ENCODE measurements at places on chromosomes 11 and 22.

- no peaks in the 10 kb centered on the region for H3K27me3 ChIP-seq
- peaks cover 4% of the 10 kb centered on the region for H3K4me1 ChIP-seq
- DNase-seq = no peak
- no peak overlapping the region for H3K4me3 ChIP-seq
These were observed 19.0 kb upstream of the TP53AIP1 start for GRCh38 chr11:128961645-128962044.

DNA sequence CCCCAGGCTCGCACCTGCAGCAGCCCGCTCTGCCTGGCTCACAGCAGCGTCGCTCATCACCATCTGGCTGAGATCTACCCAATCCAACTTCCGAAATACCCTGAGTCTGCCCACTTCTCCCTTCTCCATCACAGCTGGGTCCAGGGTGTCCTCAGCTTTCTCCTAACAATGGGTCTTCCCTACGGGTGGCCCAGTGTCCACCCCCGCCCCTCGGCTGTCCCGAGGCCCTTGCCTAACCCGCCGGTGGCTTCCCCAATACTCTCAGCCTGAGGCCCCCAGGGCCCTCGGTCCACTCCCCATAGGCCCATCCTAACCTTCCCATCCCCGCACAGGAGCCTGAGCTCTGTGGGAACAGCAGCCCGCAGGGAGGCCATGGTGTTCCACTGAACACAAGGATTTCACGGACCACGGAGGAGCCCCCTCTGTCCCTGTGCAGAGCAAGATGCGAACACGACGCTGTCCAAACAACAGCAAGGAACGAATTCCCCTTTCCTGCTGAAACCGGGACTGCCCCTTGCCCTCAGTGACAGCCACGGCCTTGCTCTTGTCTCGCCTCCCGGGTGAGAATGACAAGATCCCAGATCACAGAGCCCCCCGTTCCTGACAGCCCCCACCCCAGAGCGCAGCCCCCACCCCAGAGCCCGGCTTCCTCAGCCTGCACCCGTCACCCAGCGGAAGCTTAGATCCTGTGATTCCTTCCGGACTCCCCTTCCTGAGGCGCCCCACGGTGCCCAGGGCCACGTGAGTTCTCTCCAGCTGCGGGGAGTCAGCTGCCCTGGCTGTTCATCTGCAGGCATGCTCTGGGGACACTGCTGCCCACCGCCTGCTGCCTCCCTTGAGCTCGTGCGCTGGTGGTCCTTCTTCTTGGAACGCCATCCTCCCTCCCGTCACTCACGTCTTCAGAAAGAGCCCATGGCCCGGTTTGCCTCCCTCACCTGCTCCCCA, 48.8 kb upstream of the CARS1 start:
- H3K4me1 ChIP-seq = no peaks in the 10 kb centered on the region
- H3K36me3 ChIP-seq = no peaks in the 10 kb centered on the region
- DNase-seq = no peak

- H3K4me3 ChIP-seq = no peak overlapping the region
- no peaks in the 10 kb centered on the region for H3K36me3 ChIP-seq
- peak; percentile 42 for DNase-seq
- no peaks in the 10 kb centered on the region for H3K4me1 ChIP-seq
- H3K27me3 ChIP-seq = no peaks in the 10 kb centered on the region
- no peak overlapping the region for H3K27ac ChIP-seq
These were observed 494.5 kb upstream of the LARGE1 start for GRCh38 chr22:34414467-34415440.

GRCh38 chr22:30452861-30453260, 19.0 kb downstream of the SEC14L3 start:
- H3K27me3 ChIP-seq = no peaks in the 10 kb centered on the region
- H3K4me3 ChIP-seq = no peak overlapping the region
- H3K27ac ChIP-seq = no peak overlapping the region
- no peaks in the 10 kb centered on the region for H3K4me1 ChIP-seq
- no peak for DNase-seq

GRCh38 chr11:121841487-121842191, 274.4 kb downstream of the BLID start:
- H3K27me3 ChIP-seq = no peaks in the 10 kb centered on the region
- no peak for DNase-seq

GRCh38 chr22:41410311-41410751, 28.6 kb downstream of the TEF start:
- H3K27me3 ChIP-seq = no peaks in the 10 kb centered on the region
- H3K27ac ChIP-seq = peak overlapping the region; percentile 99
- peak; percentile 91 for DNase-seq
- no peaks in the 10 kb centered on the region for H3K36me3 ChIP-seq
- no peak overlapping the region for H3K4me3 ChIP-seq

DNA sequence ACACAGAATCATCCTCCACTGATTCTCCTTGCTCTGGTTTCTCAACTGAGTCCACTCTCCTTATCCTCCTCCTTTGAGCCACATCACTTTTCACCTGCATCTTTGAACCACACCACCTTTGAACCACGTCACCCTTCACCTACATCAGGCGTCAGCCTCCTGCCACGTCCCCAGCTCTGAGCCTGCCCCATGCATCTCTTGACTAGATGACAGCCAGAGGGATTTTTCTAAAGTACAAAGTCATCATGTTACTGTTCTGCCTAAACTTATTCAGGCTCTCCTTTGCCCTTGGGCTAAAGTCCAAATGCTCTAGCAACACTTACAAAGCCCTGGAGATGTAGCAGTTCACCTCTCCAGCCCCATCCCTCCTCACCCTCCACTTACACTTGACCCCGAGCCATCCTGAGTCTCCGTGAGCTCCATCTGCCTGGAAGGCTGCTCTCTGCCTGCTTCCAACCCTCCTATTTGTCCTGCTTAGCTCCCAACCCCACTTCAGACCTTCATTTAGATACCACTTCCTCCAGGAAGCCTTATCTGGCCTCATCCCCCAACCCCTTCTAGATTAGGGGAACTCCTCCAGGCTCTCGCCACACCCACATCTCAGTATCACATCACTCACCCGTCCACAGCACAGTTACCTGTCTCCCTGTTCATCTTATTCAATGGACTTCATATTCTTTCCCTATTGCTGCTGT, 3.7 kb upstream of the MS4A10 start:
- no peaks in the 10 kb centered on the region for H3K27me3 ChIP-seq
- no peak overlapping the region for H3K4me3 ChIP-seq
- H3K27ac ChIP-seq = no peak overlapping the region
- DNase-seq = no peak

DNA sequence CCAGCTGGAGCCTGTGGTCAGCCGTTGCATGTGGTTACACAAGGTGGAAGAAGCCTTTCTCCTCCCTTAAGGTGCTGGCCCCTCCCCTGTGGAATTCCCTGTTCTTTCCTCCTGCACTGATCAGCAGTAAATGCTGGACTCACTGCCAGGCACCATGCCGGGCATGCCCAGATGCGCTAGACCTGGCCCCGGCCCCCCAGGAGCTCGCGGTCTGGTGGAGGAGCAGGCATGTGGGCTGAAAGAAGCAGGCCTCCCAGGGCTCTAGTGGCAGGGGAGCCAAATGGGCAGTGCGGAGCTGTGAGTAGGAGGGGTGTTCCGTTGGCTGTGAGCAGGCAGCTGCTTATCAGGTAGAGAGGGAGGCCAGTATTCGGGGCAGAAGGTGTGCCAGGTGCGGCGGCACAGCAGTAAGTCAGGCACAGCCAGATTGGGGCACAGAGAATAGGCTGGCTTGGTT, 10.2 kb downstream of the DGKZ start:
- H3K4me3 ChIP-seq = no peak overlapping the region
- peak overlapping the region; percentile 67 for H3K27ac ChIP-seq
- peaks cover 55% of the 10 kb centered on the region for H3K4me1 ChIP-seq

DNA sequence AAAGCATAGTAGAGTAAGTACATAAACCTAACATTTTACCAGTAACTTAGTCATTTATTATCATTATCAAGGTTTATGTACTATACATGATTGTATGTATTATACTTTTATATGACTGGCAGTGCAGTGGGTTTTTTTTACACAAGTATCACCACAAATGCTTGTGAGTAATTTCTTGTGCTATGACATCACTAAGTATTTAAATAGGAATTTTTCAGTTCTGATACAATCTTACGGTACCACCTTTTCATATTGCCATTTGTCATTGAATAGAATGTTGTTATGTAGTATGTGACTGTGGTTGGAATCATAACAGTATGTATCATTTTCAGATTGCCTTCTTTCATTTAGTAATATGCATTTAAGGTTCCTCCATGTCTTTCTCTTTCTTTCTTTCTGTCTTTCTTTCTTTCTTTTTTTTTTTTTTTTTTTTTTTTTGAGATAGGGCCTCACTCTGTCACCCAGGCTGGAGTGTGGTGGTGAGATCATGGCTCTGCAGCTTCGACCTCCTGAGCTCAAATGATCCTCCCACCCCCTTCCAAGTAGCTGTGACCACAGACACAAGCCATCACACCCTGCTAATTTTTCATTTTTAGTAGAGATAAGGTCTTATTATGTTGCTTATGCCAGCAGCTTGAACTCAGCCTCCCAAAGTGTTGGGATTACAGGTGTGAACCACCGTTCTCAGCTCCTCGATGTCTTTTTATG, 18.6 kb downstream of the ATM start:
- H3K27ac ChIP-seq = no peak overlapping the region
- H3K4me1 ChIP-seq = no peaks in the 10 kb centered on the region
- no peak overlapping the region for H3K4me3 ChIP-seq
- H3K36me3 ChIP-seq = peaks cover 16% of the 10 kb centered on the region
- no peaks in the 10 kb centered on the region for H3K27me3 ChIP-seq
- no peak for DNase-seq

GRCh38 chr22:37275622-37276021, 6.7 kb upstream of the CYTH4 start:
- no peak overlapping the region for H3K4me3 ChIP-seq
- H3K27me3 ChIP-seq = no peaks in the 10 kb centered on the region
- H3K4me1 ChIP-seq = no peaks in the 10 kb centered on the region
- DNase-seq = no peak

DNA sequence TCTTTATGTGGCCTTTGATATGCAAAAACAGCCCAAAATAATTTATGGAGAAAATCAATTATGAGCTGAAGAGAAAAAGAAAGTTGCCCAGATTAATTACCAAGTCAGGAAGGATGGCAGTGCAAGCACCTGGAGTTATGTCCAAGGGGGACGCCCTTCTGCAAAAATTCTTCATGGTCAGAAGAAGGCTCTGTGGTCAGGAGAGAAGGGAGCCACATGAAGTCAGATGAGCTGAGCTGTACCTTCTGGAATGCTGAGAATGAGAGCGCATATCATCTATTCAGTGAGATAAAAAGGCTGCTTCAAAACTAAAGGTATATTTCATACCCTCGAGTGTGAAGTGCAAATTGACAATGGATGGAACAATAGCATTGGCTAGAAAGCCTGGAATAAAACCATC, 607.4 kb downstream of the NTM start:
- no peaks in the 10 kb centered on the region for H3K36me3 ChIP-seq
- H3K27ac ChIP-seq = no peak overlapping the region
- H3K4me1 ChIP-seq = no peaks in the 10 kb centered on the region
- no peak overlapping the region for H3K4me3 ChIP-seq
- DNase-seq = no peak
- no peaks in the 10 kb centered on the region for H3K27me3 ChIP-seq

- no peak for DNase-seq
- no peak overlapping the region for H3K4me3 ChIP-seq
- no peaks in the 10 kb centered on the region for H3K27me3 ChIP-seq
- H3K27ac ChIP-seq = no peak overlapping the region
These were observed 11.6 kb upstream of the ALKBH3 start for GRCh38 chr11:43868852-43869567.

GRCh38 chr11:71895961-71896360, 17.7 kb downstream of the DEFB131B start:
- no peak for DNase-seq
- H3K27ac ChIP-seq = no peak overlapping the region
- no peak overlapping the region for H3K4me3 ChIP-seq
- H3K4me1 ChIP-seq = no peaks in the 10 kb centered on the region
- no peaks in the 10 kb centered on the region for H3K36me3 ChIP-seq

GRCh38 chr22:45948081-45948648, 28.8 kb downstream of the WNT7B start:
- no peak for DNase-seq
- no peak overlapping the region for H3K4me3 ChIP-seq
- H3K27ac ChIP-seq = no peak overlapping the region
- H3K27me3 ChIP-seq = no peaks in the 10 kb centered on the region

DNA sequence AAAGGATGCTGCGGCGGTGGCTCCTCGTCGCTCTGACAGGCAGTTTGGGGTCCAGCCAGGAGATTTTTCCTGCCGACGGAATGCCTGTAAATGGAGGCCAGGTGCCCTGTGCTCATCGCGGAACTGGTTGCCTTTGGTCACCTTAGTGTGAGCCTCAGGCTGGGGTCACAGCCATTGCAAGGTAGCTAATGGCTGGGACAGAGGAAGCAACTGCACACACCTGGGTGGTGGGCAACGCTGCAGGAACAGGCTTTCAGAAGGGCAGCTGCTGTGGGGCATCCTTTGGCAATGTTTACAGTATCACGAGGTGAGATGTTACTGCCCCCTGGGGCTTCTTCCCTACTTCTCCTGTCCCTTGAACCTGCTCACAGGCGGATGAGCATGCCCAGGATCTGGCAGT, 205.5 kb downstream of the GRIK4 start:
- H3K27me3 ChIP-seq = no peaks in the 10 kb centered on the region
- no peak overlapping the region for H3K4me3 ChIP-seq
- H3K4me1 ChIP-seq = no peaks in the 10 kb centered on the region
- no peak overlapping the region for H3K27ac ChIP-seq

GRCh38 chr22:41300661-41301060, 664 bp upstream of the ZC3H7B start:
- DNase-seq = no peak
- no peak overlapping the region for H3K4me3 ChIP-seq
- H3K27ac ChIP-seq = peak overlapping the region; percentile 91
- no peaks in the 10 kb centered on the region for H3K27me3 ChIP-seq
- no peaks in the 10 kb centered on the region for H3K36me3 ChIP-seq

GRCh38 chr11:46801694-46802470, 44.2 kb downstream of the CKAP5 start:
- H3K4me1 ChIP-seq = no peaks in the 10 kb centered on the region
- peaks cover 10% of the 10 kb centered on the region for H3K36me3 ChIP-seq
- H3K27ac ChIP-seq = no peak overlapping the region
- H3K27me3 ChIP-seq = no peaks in the 10 kb centered on the region
- H3K4me3 ChIP-seq = no peak overlapping the region

GRCh38 chr11:15636521-15637089, 521.9 kb downstream of the INSC start:
- no peaks in the 10 kb centered on the region for H3K4me1 ChIP-seq
- no peaks in the 10 kb centered on the region for H3K36me3 ChIP-seq
- H3K27ac ChIP-seq = no peak overlapping the region
- no peaks in the 10 kb centered on the region for H3K27me3 ChIP-seq
- H3K4me3 ChIP-seq = no peak overlapping the region
- DNase-seq = no peak

- H3K27me3 ChIP-seq = no peaks in the 10 kb centered on the region
- no peaks in the 10 kb centered on the region for H3K4me1 ChIP-seq
- no peaks in the 10 kb centered on the region for H3K36me3 ChIP-seq
- H3K27ac ChIP-seq = no peak overlapping the region
These were observed 125.6 kb upstream of the BLID start for GRCh38 chr11:122241566-122241965.

DNA sequence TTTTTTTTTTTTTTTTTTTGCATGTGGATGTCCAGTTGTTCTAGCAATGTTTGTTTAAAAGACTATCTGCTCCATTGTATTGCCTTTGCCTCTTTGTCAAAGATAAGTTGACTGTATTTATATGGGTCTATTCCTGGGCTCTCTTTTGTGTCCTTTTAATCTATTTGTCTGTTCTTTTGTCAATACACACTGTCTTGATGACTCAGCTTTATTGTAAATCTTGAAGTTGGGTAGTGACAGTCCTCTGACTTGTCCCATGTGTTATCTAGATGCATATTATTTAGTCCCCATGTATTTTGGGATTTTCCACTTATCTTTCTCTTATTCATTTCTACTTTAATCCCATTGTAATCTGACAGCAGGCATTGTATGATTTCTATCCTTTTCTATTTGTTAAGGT, 3.3 kb downstream of the CCDC81 start:
- no peak for DNase-seq
- peaks cover 7% of the 10 kb centered on the region for H3K4me1 ChIP-seq
- no peaks in the 10 kb centered on the region for H3K36me3 ChIP-seq
- H3K27ac ChIP-seq = no peak overlapping the region
- H3K27me3 ChIP-seq = no peaks in the 10 kb centered on the region
